ENCODE measurements at places on chromosomes 3 and 15.

DNA sequence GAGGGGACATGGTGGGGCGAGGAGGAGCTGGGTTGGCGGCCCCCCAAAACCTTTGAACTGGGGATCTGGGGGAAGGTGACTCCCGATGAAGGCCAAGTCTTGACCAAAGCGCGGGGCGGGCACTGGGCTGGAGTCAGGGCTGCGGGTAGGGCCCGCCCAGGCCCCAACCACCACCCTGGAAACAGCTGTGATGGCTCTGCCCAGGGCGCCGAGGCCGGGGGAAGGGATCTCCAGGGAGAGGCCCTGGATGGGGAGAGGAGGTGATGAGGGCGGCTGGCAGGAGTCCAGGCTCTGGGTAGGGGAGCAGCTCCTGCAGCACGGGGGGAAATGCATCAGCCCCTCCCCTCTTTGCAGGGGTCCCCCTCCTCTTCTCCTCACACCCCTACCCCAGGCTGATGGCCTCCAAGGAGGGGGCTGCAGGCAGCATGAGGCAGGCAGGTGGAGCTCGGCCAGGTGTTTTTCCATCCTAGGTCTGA is 5.9 kb upstream of the C15orf39 start:
- no peak for DNase-seq

- no peak for DNase-seq
These were observed 183.8 kb upstream of the MCTP2 start for GRCh38 chr15:94047566-94047965.

- no peak for DNase-seq
These were observed 12.7 kb downstream of the ZBTB38 start for GRCh38 chr3:141380987-141381386.

DNA sequence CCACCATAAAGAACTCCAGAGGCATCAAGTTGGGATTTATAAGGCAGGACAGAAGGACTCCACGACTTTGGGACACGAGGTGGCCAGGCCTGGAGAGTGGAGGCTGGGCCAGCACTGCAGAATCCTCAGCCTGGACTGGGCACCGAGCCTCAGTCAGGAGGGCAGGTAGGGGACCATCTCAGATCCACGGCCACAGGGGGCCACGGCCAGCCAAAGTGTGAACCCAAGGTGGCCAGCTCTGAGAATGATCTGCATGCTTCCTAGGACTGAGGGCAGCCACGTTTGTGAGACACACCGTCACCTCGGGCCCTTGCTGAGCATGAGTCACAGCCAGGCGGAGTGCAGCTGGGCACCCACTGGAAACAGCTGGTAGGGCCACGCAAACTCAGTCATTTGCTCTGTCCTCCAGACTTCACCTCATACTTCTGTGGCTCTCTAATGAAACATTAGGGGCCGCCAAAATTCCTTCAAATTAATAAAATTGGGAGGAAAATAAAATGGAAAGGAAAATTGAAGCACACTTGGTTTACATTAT is 65.8 kb downstream of the CTNNB1 start:
- no peak for DNase-seq

GRCh38 chr3:29926378-29926777 is 645.5 kb downstream of the RBMS3 start:
- no peak for DNase-seq

DNA sequence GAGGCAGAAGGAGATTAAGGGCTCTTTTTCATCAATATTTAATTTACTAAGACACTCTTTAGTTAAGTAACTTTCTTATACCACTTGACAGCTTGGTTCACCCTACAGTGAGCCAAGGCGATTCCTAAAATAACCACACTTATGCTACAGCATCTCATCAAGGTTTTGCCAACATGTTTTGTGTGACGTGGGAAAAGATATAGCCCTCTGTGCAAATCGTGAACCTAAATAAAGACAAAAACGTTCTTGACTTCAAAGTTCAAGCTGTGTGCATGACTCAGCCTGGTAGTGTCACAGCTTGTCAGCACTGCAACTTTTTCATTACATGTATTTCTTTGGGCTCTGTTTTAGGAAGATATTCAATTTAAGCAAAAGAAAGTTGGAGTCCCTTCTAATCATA is 297.0 kb upstream of the EPHA3 start:
- peak; percentile 14 for DNase-seq

DNA sequence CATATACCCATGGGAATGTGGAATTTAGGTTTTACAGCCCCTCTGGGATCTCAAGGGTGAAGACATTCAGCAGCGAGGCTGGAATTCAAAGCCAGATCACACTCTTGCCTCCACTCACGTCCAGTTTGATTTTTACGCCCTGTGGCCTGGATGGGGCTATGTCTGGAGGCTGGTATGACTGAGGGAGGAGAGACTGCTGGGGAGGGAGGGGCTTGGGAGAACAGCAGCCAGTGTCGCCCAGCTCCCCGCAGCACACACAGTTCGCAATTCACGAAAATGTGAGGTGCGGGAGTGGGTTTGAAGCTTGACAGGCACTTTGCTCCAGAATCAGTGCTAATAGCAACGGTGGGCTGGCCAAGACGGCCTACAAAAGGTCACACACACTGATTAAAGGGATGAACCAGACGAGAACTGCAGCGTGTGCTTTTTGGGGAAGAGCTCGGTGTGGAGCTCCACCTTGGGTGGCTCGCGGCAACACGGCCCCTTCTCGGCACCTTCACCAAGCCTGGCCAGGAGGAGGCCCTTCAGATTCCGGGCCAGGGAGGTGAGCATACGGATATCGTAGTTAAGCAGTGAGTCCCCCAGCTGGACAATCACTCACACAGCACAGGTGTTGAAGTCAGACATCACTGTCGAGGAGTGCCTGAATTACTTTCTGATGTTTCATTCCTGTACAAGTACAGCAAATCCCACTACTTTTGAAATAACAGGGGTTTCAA is 16.4 kb downstream of the EHD4 start:
- no peak for DNase-seq

GRCh38 chr3:126947429-126947828 is 35.5 kb upstream of the PLXNA1 start:
- DNase-seq: no peak

GRCh38 chr15:50124631-50125030 is 5.6 kb upstream of the ATP8B4 start:
- DNase-seq: no peak

DNA sequence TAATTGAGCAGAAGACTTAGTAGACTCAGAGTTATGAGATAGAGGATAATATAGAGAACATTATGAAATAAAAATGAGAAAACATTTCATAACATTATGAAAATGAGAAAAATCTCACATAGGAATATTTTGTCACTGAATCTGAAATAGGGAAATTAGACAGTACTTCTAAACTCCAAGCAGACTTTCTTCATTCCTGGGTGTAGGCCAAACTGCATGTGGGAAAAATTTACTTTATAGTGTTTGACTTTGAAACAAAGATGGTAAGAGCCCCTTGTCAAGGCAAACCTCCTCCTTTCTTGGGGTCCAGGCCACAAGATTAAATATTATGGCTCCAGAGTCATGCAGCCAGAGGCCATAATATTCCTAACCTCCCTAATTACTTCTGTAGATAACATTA is 6.7 kb upstream of the OR5H14 start:
- no peak for DNase-seq

DNA sequence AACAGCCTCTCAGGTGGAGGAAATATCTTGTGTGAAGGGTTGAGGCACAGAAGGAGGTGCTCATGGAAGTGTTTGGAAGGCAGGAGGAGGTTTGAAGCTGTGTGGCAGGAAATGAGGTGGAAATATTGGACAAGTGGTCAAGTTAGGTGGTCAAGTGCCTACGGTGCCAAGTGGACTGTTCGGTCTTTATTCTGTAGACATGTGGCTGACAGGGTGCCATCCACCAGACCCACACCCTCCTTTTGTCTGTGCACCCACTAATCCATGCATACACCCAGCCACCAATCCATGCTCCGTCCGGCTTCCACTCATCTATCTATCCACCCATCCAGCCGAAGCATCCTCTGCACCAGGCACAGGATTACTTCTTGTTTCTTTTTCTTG is 2.2 kb downstream of the SLC6A20 start:
- DNase-seq: no peak

- no peak for DNase-seq
These were observed 7.4 kb downstream of the ALDH1A2 start for GRCh38 chr15:58058073-58058472.

GRCh38 chr3:59655418-59656015 is 605.7 kb upstream of the CFAP20DC start:
- DNase-seq: peak; percentile 29

DNA sequence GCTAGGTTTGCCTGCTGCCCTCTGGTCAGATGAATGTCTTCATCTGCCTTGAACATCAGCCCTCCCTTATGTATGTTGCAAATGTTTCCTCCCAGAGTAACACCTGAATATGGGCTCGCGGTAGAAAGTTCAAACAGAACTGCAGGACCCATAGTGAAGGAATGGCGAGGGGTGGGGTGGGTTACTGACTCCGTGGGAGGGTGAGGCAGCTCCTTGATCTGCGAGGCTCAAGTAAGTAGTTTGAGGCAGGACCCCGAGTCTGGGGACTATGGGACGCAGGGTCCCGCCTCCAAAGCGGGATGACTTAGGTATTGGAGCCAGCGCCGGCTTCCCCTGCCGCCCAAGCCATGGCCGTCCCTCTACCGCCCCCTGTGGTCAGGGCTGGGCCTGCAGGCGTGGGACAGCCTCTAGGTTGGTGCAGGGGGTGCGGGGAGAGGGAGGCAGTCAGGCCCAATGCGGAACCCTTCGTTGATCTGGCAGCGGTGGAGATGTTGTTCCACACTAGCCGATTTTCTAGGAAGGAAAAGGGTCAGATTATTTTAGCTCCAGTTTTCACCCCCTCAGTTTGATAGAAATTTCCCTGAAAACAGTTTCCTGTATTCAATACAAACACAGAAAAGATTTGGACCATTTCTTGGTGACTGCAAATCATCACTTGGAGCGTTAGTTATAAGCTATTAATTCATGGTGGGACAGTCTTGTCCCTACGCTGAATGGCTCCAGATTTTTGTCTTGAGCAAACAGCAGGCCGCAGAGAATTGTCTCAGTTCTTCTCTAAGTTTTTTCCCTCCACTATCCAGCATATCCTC is 72.3 kb downstream of the CORO2B start:
- no peak for DNase-seq

DNA sequence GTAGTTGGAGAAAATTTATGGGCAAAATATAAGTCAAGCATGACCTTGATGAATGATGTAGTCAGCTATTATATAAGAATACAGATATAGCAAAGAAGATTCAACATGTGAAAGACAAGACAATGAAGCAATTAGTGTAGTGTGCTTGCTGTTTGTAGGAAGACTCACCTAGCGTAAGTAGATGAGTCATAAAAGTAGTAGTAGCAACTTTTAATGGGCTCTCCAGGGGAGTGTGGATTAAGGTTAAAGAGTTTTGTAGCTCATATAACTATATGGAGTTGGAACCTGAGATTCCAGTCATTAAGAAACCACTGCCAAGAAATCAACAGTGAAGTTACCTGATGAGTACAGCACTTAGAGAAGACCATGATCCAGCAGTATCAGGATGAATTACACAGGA is 444.7 kb upstream of the CNTN3 start:
- no peak for DNase-seq

DNA sequence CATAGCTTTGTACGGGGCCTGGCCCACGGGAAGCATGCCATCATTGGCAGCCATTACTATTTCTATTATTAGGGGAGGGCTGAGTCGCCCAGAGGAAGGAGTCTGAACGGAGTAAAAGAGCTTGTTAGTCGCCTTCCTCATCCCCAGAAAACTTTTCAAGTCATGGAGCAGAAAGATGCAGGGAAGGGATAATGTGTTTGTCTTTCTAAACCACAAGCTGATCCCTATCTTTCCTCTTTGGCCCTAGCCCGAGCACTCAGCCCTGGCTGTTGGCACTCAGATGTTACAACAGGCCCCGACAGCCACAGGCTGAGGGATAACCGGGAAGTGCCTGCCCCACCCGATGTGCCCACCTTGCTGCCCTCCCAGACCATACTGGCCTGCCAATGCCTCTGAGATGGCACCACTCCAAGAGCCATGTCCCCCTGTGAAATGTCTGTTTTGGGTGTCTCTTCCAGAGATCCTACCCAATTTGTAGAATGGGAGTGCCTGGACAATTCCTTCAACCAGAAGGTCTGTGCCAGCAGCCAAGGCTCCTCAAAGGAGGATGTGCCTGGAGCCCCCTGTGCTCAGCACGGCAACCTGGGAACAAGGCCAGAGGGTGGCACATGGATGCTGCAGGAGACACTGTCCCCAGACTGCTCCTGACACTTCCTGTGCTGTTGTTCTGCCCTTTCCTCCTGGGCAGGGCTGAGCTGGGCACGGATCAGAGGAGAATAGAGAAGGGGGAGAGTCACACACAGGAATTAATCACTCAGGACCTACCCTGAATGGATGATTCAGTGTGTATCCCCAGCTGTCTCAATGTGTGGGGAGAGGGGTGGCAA is 10.8 kb downstream of the PAK6 start:
- DNase-seq: no peak

DNA sequence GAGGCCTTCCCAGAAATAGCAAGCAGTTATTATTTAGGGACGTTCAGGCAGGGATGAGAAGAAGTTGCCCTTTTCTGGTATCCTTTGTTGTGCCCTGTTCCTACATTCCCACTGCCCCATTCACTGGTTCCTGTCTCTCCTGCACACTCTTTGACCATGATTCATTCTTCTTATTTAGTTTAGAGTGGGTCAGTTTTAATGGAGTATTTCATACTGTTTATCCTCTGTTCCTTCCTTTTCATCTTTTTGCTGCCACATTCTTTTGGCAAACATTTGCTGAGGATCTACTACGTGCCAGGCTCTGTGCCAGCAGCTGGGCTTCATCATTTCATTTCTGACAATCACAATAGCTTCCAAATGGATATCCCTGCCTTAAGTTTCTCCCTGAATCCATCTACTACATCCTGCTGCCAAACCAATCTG is 11.8 kb upstream of the EID1 start:
- no peak for DNase-seq

- DNase-seq: no peak
These were observed 95.4 kb downstream of the FRMD5 start for GRCh38 chr15:44099671-44100070.

DNA sequence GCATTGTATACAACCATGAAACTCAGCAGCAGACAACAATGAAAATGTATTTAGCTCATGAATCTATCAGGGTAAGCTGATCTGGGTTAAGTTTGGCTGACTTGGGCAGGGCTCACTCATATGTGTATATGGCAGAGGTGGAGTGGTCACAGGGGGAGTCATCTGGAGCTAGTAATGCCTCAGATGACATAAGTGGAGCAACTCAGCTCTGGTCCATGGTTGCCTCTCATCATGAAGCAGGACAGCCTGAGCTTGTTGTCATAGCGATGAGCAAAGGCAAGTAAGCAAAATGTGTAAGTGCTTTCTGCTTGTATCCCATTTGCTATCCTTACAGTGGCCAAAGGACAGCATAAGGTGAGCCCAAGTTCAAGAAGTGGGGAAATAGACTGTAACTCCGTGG is 64.5 kb downstream of the ALCAM start:
- DNase-seq: no peak

GRCh38 chr15:27705056-27705455 is 394.1 kb downstream of the OCA2 start:
- no peak for DNase-seq

GRCh38 chr15:66070220-66070934 is 183.2 kb downstream of the MEGF11 start:
- DNase-seq: no peak

- no peak for DNase-seq
These were observed 137.7 kb downstream of the FNDC3B start for GRCh38 chr3:172177046-172177445.

- DNase-seq: no peak
These were observed 56.6 kb upstream of the CHST2 start for GRCh38 chr3:143063018-143063417.

- DNase-seq: no peak
These were observed 18.0 kb upstream of the ACAN start for GRCh38 chr15:88785217-88785616.
